Dorsolateral prefrontal cortex (tissue), 122 donors: ENCODE measurements at places on chromosomes 1 and 21. TPM values are rescaled to one million over a fixed set of nuclear protein-coding genes. Genes with fewer than 3 reads are reported as not detected.

- DNase-seq: no peak
These were observed 64.5 kb upstream of the CHRM3 start for GRCh38 chr1:239321877-239322276.

- no peak for DNase-seq
These were observed 50.3 kb downstream of the NFASC start for GRCh38 chr1:204920967-204921366.

GRCh38 chr1:200979574-200980451, 43.7 kb downstream of the KIF21B start:
- no peak for DNase-seq

FCRL6 gene
- not detected for total RNA-seq

DNA sequence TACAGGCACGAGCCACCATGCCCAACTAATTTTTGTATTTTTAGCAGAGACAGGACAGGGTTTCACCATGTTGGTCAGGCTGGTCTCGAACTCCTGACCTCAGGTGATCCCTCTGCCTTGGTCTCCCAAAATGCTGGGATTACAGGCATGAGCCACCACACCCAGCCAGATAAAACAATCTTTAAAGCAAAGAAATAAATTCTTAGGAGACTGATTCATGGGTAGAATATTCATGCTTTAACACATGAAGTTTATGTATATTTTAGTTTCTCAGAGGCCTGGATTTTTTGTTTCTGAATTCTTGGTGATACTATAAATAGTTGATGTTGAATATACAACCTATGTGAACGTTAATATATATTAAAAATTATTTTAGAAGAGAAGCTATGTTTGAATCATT, 127.4 kb upstream of the KIAA1614 start:
- DNase-seq: no peak

GRCh38 chr1:148354284-148354912, 128.7 kb downstream of the PPIAL4G start:
- no peak for DNase-seq

ERICH3 gene
- 30.3 TPM for total RNA-seq

ETNK2 gene
- total RNA-seq: 9.1 TPM

- DNase-seq: no peak
These were observed 69.8 kb downstream of the CDC14A start for GRCh38 chr1:100422065-100422464.

C1orf87 gene
- not detected for total RNA-seq

SPRR1A gene
- not detected for total RNA-seq
